ENCODE measurements at places on chromosomes 12 and 14. TPM values are rescaled to one million over a fixed set of nuclear protein-coding genes. Genes with fewer than 3 reads are reported as not detected.

Gene CLSTN3
- total RNA-seq: 13.9 TPM

DNA sequence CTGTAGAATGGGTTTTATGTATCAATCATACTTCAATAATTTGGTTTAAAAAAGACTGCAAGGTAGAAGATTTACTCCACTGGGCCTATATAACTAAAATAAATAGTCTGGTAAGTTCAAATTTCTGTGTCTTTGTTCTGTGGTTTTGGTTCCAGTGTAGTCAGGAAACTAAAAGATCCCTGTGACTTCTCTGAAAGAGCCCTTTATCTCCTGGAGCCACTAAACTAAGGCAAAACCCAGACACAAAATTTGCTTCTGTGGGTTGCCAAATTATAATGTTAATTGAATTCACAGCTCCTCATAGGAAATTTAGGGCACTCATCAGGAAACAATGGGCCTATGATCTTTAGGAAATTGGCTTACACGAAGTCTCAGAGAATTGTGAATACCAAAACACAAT, 1038.4 kb downstream of the GALC start:
- ATAC-seq: no peak

- no peak for ATAC-seq
These were observed 9.1 kb downstream of the MTRFR start for GRCh38 chr12:123242116-123242904.

Gene KRT74
- not detected for total RNA-seq

Gene DENND5B
- total RNA-seq: 40.8 TPM

DNA sequence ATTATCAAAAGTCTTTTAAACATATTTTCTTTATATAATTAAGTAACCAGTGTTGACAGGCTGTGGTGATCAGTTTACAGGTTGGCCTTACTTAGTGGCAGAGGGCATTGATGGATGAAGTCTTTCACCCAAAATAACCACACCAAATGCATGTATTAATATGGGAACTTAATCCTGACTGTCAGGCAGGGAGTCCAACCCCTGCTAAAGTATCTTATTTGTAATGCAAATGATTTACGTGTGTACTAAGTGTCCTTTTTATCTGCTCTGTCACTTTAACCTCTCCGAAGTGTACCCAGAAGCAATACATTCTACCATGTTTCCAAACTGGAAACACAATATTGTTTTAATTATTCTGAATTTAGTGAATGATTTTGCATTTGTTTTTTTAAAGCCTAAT, 1.4 kb downstream of the MYBPC1 start:
- no peak for ATAC-seq

Gene HOXC13
- not detected for total RNA-seq

Gene GPR84
- total RNA-seq: not detected

Gene MLF2
- 234 TPM for total RNA-seq

Data from gastroesophageal sphincter (tissue), 4 donors.